ENCODE measurements at places on chromosomes 7 and 10.

DNA sequence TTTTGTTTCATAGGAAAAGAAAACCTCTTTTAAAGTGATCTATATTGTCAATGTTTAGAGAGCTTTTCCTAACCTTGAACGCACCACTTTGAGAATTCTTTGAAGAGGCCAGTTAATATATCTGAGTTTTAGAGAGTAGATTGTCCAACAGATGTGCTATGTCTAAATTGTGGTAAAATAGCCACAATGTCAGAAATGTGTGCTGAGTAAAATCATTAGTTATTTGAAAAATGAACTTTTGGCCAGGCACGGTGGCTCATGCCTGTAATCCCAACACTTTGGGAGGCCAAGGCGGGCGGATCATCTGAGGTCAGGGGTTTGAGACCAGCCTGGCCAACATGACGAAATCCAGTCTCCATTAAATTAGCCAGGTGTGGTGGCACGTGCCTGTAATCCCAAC, 61.6 kb upstream of the KIAA1217 start:
- DNase-seq, result no peak

- no peak for DNase-seq
These were observed 344.1 kb upstream of the PRKCQ start for GRCh38 chr10:6924166-6924565.

DNA sequence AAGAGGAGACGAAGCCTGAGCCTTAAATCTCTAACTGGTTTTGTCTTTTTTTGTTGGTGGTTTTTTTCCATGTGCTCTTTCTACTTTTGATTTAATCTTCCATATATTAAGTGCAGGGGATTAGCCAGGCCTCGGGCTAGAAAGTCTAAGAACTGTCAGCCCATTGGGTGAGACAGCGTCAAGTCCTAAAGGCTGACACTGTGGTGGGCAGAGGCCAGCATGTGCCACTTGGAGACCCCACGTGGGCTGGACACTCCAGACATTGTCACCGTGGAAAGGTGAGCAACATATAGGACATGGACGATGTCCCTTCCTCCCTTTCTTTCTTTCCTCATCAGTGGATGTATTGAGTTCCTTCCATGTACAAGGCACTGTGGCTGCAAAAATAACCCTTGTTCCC, 129.3 kb downstream of the TMEM178B start:
- DNase-seq, result no peak

- DNase-seq, result no peak
These were observed 2.3 kb downstream of the DDIT4 start for GRCh38 chr10:72276013-72276387.

- no peak for DNase-seq
These were observed 91.6 kb upstream of the IKZF1 start for GRCh38 chr7:50212666-50213621.

GRCh38 chr7:50221028-50221427, 83.5 kb upstream of the IKZF1 start:
- no peak for DNase-seq

- DNase-seq, result peak; percentile 83
These were observed 20.8 kb downstream of the GHRHR start for GRCh38 chr7:30984359-30985107.

DNA sequence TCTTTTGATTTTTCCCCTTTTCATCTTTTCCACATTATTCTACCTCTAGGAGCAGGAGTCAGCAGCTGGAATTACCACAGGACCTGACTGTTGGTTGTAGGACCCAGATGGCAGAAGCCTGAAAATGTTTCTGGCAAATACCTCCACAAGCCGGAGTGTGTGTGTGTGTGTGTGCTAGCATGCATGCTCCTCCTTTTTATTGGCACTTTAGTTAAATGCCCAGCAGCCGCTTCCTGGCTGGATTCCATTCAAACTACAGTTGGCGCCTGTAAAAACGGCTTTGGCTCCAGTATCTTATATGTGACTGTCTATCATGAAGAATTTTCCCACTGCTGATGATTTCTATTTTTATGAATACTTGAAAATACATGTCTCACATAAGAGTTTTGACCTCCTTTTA, 319.7 kb upstream of the SP4 start:
- DNase-seq, result peak; percentile 23

GRCh38 chr7:80677629-80678028, 39.2 kb downstream of the CD36 start:
- no peak for DNase-seq

Measured in mesendoderm (in vitro differentiated cells).